ENCODE measurements at places on chromosomes 3 and 15. TPM values are rescaled to one million over a fixed set of nuclear protein-coding genes. Genes with fewer than 3 reads are reported as not detected.

The CAPN3 gene
- 12.9 TPM for total RNA-seq

The SAXO2 gene
- 3.2 TPM for total RNA-seq

The LTK gene
- total RNA-seq = 0.91 TPM

The SKIL gene
- total RNA-seq = 68.2 TPM

The SLC51A gene
- 0.98 TPM for total RNA-seq

The ZNF502 gene
- 6.0 TPM for total RNA-seq

The SHC4 gene
- 0.50 TPM for total RNA-seq

The OR5H14 gene
- total RNA-seq = not detected

The CHRNA7 gene
- total RNA-seq = 1.6 TPM

The GOLGA8J gene
- total RNA-seq = not detected

The CRABP1 gene
- not detected for total RNA-seq

The ASB14 gene
- not detected for total RNA-seq

The RBMS3 gene
- total RNA-seq = 48.8 TPM

The C15orf61 gene
- total RNA-seq = 5.5 TPM

The ACKR2 gene
- 8.9 TPM for total RNA-seq

The MEX3B gene
- total RNA-seq = 0.91 TPM

The DNAH12 gene
- total RNA-seq = 0.38 TPM

The EPHA3 gene
- 6.5 TPM for total RNA-seq

The CGNL1 gene
- 81.5 TPM for total RNA-seq

The TKT gene
- total RNA-seq = 182 TPM

The SQOR gene
- total RNA-seq = 67.5 TPM

The DLG1 gene
- 101 TPM for total RNA-seq

The IL5RA gene
- 1.1 TPM for total RNA-seq

The TWF2 gene
- total RNA-seq = 59.9 TPM

The XCR1 gene
- 1.4 TPM for total RNA-seq

The MUC20 gene
- 42.6 TPM for total RNA-seq

The ARL13B gene
- total RNA-seq = 12.5 TPM

The ROPN1 gene
- total RNA-seq = 0.54 TPM

The CEMIP gene
- total RNA-seq = 0.57 TPM

The SLC22A14 gene
- total RNA-seq = 0.19 TPM

The ERICH6 gene
- total RNA-seq = 0.19 TPM

The ZNF280D gene
- 50.0 TPM for total RNA-seq

The CCR9 gene
- total RNA-seq = 0.22 TPM
